ENCODE measurements at places on chromosomes 2 and 18.

GRCh38 chr2:158975271-158975921, 7.0 kb downstream of the TANC1 start:
- ATAC-seq, result no peak

DNA sequence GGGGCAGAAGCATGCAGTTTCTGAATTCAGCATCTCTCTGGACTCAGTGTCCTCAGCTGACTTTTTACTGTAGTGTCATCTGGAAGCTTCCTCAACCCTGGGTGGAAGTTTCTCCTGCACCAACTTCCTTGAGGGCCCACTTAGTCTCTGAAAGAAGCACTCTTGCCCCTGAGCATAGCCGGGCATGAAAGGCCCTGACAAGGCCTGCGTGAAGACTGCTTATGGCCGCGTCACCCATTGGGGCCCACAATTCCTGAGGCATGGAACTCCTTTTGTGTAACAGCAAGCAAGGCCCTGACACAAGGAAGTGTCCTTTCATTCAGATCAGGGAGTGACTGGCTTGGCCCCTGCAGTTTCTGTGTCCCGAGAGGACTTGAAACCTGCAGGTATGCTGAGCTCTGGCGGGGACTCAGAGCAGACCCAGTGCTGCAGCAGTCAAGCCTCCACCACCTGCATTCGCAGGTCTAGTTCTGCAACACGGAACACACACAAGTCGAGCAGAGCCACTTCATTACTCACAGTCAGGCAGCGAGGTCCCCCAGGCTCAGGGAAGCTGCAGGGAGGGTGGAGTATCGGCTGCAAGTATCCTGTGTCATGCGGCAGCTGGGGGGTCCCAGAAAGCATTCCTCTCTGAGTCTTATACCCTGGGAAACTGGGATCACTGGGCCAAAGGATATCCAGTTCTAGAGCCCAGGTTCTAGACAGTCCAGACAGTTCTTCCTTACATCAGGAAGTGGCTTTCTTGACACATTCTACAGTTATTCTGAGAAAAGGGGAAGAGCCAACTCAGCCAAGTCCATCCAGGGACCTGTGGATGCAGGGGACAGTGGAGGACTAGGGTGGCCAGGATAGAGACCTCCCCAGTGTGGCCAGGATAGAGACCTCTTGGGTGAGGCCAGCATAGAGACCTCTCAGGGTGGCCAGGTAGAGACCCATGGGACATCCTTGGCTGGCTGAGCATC, 35.6 kb upstream of the PRLH start:
- ATAC-seq, result peak; percentile 27

- no peak for ATAC-seq
Measured at GRCh38 chr18:25467226-25467987, 115.4 kb upstream of the ZNF521 start.

GRCh38 chr18:66211749-66212148, 392.1 kb downstream of the CDH19 start:
- no peak for ATAC-seq

DNA sequence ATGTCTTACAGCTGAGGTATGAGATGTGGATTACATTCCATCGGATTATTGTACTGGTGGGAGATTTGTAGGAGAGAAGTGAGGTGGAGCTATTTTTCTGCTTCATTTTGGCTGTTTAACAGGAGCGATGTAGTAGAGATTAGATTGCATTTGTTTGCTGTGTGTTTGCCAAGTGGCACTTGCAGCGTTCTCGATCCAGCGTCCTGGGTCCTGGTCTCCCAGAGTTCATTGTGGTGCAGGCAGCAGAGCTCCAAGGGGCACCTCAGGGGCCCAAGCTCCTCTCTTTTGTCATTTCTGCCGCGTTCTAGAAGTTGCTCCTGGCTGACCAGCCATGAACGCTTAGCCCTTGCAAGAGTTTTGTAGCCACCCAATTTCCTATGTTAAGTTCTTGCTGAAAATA, 210.1 kb upstream of the APCDD1 start:
- no peak for ATAC-seq

- no peak for ATAC-seq
Measured at GRCh38 chr2:109290887-109291643, 162.1 kb downstream of the SH3RF3 start.

- ATAC-seq, result peak; percentile 59
Measured at GRCh38 chr2:85266146-85267041, 61.4 kb downstream of the TGOLN2 start.

- ATAC-seq, result no peak
Measured at GRCh38 chr2:166417669-166418068, 41.9 kb upstream of the SCN9A start.

DNA sequence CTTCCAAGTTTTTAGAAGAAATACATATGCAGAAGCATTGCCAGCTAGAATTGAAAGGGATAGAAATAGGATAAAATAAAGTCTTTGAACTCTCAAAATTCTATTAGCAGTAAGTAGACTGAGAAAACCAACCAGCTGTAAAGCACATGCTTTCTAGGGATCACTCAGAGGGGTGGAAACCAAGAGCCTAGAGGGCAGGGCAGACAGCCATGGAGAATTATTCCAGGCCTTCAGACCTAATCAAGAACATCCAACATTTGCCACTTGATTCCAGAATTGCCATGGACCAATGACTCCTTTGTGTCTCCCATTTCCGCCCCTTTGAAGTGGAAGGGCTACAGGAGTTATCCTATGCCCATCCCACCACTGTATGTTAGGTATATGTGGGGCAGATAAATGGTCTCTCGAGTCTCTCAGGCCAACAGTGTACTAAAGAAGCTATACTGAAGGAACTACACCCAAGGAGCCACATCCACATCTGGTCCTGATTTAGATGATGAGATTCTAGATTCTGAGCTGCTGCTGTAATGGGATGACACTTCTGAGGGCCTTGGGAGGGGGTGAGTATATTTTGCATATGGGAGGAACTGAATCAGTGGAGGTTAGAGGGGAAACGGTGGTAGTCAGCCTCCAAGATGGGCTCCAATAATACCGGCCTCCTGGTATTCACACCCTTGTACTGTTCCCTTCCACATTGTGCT, 4.0 kb downstream of the FARSB start:
- ATAC-seq, result no peak

DNA sequence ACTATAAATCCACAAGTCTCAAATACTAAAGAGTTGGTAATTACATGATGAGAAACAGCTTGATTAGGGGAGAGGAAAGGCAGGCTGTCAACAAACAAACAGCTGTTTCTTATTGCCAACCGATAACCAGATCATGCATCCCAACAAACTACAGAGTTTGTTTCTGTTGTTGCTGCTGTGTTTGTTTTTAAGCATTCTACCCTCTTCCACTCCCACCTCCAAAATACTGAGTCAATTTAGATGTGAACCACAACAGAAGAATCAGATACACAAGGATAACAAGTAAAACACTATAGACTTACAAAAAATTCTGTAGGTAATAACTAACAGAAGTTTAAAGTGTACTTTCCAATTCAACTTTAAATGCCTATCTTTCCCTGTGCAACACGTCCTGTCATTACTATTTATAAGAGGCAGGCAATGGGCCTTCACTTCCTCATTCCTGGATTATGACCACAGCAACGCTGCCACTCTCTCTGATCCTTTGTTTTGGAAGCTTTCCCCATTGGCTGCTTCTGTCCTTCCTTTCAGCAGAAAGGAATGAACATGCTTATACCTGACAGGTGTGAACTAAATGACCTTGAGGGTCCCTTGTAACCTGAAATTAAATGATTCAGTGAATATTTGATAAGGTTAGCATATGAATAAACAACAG, 152.0 kb downstream of the SRBD1 start:
- ATAC-seq, result no peak

GRCh38 chr2:185919155-185919554, 180.6 kb downstream of the FSIP2 start:
- ATAC-seq, result no peak

GRCh38 chr18:48804856-48805610, 145.7 kb downstream of the SMAD7 start:
- ATAC-seq, result no peak

DNA sequence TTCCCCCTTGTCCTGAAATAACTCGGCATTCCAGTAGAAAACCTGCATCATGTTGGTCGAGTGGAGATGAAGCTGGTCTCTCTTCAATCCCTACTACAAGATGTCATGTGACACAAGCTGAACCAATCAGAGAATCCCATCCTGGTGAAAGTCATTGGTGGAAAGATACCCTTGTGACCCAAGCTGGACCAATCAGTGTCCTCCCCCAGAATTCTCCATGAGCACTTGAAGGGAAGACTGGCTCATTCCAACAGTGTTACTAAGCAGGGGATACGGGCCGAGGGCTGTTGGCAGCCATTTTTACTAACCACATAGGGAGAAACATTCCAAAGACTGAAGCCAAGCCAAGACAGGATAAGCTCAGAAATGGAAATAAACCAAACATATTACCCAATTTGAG, 298.3 kb downstream of the ICOS start:
- ATAC-seq, result no peak

DNA sequence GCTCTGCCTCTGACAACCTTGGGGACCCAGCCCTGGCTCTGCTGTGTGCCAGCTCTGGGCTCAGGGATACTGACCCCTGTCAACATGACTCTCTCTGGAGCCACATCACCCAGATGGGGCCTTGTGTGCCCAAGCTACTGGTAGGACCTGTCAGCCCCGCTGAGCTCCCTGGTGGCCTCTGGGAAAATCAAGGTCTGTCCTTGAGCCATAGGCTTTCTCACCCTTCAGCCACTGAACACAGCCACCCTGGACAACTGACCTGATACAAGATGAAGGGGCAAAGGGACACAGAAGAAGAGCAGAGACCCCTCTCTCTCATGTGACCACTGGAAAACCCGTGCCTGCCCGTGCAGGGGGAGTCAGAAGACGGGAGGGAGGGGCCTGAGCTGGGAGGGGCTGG, 7.8 kb downstream of the CCDC74A start:
- ATAC-seq, result no peak

GRCh38 chr2:143807192-143807591, 678.0 kb downstream of the ARHGAP15 start:
- no peak for ATAC-seq

DNA sequence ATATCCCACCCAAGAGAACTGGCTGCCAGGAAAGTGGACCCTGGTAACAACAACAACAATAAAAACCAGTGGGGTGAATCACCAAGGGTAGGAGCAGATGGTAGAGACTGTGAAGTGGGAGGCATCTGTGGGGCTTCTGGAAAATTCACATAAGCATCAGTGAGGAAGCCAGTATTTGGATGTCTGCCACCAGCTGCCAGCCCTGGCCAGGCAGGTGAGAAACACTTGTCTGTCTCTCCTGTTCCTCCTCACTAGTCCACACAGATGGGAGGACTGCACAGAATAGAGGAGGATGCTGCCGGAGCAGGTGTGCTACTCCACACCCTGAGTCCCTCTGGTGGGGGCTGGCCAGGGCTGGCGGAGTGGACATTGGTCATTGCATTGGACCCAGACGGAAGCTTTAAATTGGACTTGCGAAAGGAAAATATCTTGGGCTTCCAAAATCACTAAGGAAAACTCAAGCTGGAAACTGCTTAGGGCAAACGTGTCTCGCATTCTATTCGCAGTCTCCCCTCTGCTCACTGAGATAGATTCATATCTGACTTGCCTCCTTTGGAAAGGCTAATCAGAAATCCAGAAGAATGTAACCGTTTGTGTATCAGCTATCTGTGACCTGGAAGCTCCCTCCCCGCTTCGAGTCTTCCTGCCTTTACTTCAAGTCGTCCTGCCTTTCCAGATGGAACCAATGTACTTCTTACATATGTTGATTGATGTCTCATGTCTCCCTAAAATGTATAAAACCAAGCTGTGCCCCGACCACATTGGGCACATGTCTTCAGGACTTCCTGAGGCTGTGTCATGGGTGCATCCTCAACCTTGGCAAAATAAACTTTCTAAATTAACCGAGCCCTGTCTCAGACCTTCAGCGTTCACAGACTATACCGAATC, 69.1 kb downstream of the NAB1 start:
- no peak for ATAC-seq

DNA sequence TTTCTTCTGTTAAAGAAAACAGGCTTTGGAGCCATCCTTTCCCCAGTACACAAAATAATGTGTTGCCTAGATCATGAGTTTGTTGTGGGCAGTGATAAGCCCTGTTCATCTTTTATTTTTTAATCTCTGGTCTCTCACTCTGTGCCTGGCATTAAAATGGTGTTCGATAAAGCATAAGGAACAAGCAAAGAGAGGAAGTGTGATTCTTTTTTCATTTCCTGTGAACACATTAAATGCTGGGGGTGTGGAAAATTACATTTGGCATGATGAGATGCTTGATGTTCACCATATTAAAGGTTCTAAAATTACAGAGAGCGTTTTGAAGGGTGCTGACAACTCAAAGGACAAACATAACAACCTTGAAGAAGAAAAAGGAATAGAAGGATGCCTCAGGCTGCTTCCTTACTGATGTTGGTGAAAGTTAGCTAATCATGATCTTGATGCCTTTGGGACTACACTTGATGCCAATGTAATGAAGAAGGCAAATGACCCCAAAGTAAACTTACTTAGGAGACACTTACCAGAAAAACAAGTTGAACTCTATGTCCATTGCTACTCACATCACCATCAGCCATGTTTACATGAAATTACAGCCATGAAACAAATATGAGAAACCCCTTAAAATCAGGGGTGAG, 33.0 kb downstream of the TMEFF2 start:
- ATAC-seq, result no peak
